ENCODE measurements at places on chromosomes 1 and 21.

- DNase-seq = no peak
Observed at GRCh38 chr1:3787745-3788605, 8.3 kb downstream of the LRRC47 start.

GRCh38 chr1:9849691-9850441 lies 26.1 kb upstream of the CLSTN1 start:
- no peak for DNase-seq

DNA sequence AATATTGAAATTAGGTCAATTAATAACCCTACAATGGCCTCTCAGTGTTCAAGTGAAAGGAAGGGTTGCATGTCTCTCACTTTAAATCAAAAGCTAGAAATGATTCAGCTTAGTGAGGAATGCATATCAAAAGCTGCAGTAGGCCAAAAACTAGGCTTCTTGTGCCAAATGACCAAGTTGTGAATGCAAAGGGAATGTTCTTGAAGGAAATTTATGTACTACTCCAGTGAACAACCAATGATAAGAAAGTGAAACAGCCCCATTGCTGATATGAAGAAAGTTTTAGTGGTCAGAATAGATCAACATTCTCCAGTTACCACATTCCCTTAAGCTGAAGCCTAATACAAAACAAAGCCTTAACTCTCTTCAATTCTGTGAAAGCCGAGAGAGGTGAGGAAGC lies 10.0 kb downstream of the MAEL start:
- no peak for DNase-seq

- no peak for DNase-seq
Observed at GRCh38 chr1:22803833-22804232, 93.2 kb downstream of the EPHB2 start.

- no peak for DNase-seq
Observed at GRCh38 chr1:176217461-176218099, 10.5 kb upstream of the COP1 start.
